ENCODE measurements at places on chromosomes 13 and 19. TPM values are rescaled to one million over a fixed set of nuclear protein-coding genes. Genes with fewer than 3 reads are reported as not detected.
A peak's percentile ranks its signal among the peaks of the same experiment; 100 is the strongest.

Gene CAPN12
- total RNA-seq = 1.6 TPM

Gene SLC5A5
- 0.18 TPM for total RNA-seq

Gene PPP2R1A
- total RNA-seq = 126 TPM

Gene C19orf81
- not detected for total RNA-seq

DNA sequence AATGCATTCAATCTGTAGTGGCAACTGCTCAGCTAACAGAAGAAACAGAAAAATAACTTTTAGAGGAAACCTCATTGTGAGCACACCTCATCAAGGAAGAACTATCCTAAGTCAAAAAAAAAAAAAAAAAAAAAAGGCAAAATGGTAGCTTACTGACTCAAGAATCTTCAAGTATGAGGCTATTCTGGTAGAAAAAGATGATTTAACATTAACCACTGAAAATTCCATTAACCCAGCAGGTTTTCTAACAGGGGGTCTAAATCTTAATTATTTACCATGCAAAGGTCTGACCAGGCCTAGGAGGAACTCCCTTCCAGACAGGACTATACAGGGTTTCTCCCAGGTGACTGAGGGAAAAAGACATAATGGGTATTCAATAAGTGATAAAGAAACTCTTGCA, 28.4 kb upstream of the ZNF83 start:
- no peaks in the 10 kb centered on the region for H3K4me1 ChIP-seq
- no peaks in the 10 kb centered on the region for H3K36me3 ChIP-seq
- no peaks in the 10 kb centered on the region for H3K27me3 ChIP-seq
- H3K4me3 ChIP-seq = no peak overlapping the region
- no peak overlapping the region for H3K27ac ChIP-seq

DNA sequence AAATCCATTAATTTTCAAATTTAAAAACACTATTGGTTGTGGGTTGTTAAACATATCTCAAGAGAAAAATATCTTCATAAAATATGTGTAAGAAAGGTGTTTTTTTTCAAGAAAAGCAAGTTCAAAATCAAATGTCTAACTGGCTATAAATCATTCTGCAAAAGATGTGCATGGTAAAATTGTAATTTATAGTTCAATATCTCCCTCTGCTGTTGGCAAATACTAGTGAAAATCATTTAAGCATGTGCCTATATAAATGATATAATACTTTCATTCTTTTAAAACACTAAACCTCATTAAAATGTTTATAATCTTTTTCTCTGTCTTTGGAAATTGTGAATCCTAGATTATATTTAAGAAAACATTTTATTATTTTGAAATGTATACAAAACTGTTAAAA, 17.2 kb upstream of the SLITRK6 start:
- no peaks in the 10 kb centered on the region for H3K4me1 ChIP-seq
- no peak overlapping the region for H3K4me3 ChIP-seq
- H3K27ac ChIP-seq = no peak overlapping the region
- H3K27me3 ChIP-seq = no peaks in the 10 kb centered on the region

- no peak overlapping the region for H3K4me3 ChIP-seq
- H3K27ac ChIP-seq = no peak overlapping the region
- no peaks in the 10 kb centered on the region for H3K36me3 ChIP-seq
- H3K4me1 ChIP-seq = peaks cover 17% of the 10 kb centered on the region
Measured at GRCh38 chr13:74438901-74439300, 304.7 kb upstream of the KLF12 start.

GRCh38 chr19:18007917-18008673, at the start of gene ARRDC2:
TSS of gene ARRDC2 (plus strand) at chr19:18008170. CDS start at chr19:18008311, 141 bp downstream.
- no peaks in the 10 kb centered on the region for H3K27me3 ChIP-seq
- H3K27ac ChIP-seq = peak within 1 kb of the TSS; percentile 94
- H3K4me3 ChIP-seq = peak within 1 kb of the TSS; percentile 39
- H3K36me3 ChIP-seq = peaks cover 17% of the 10 kb centered on the region
- peak; percentile 75 for DNase-seq

DNA sequence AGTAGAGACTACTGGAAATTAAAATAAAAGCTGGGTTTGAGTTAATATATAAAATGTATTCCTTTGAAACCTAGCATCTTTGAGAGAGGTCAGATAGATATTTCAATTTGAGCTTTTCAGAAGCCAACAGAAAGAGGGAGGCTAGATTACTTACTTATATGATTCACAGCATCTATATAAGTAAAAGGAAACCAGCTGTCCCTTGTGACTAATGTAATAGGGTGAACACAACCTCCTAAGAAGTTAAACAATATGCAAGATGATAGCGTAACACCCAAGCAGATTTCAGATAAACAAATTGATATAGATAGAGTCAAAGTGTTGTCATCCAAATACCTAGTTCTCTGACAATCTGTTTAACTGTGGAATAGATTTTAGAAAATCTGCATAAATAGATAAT, 393.5 kb upstream of the GPC6 start:
- no peak overlapping the region for H3K27ac ChIP-seq
- H3K4me1 ChIP-seq = no peaks in the 10 kb centered on the region
- DNase-seq = no peak
- no peaks in the 10 kb centered on the region for H3K27me3 ChIP-seq
- H3K36me3 ChIP-seq = no peaks in the 10 kb centered on the region

DNA sequence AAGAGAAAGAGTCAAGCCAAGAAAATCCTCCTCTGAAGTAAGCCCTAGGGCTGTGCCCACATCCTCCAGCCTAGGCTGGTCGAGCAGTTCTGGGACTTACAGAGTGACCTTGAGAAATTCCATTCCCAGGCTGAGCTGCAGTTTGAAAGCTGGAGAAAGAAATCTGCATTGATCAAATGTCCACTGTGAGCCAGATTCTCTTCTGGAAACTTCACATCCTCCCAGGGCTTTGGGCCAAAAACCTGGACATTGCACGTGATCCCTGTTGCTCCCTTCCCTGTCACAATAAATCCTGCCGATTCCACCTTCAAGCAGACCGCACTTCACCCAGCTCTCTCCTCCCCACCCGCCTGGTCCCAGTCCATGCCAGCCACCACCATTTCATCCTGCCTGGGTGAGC, 15.7 kb downstream of the TMEM143 start:
- no peak overlapping the region for H3K27ac ChIP-seq
- H3K4me3 ChIP-seq = no peak overlapping the region
- no peaks in the 10 kb centered on the region for H3K36me3 ChIP-seq

- no peak for DNase-seq
- no peaks in the 10 kb centered on the region for H3K4me1 ChIP-seq
- H3K27ac ChIP-seq = no peak overlapping the region
- no peaks in the 10 kb centered on the region for H3K36me3 ChIP-seq
Measured at GRCh38 chr19:39906820-39907611, 27.4 kb downstream of the FCGBP start.

- peaks cover 16% of the 10 kb centered on the region for H3K4me1 ChIP-seq
- H3K36me3 ChIP-seq = no peaks in the 10 kb centered on the region
- no peaks in the 10 kb centered on the region for H3K27me3 ChIP-seq
- DNase-seq = no peak
- H3K4me3 ChIP-seq = no peak overlapping the region
Measured at GRCh38 chr13:44812818-44813217, 176.5 kb downstream of the NUFIP1 start.

DNA sequence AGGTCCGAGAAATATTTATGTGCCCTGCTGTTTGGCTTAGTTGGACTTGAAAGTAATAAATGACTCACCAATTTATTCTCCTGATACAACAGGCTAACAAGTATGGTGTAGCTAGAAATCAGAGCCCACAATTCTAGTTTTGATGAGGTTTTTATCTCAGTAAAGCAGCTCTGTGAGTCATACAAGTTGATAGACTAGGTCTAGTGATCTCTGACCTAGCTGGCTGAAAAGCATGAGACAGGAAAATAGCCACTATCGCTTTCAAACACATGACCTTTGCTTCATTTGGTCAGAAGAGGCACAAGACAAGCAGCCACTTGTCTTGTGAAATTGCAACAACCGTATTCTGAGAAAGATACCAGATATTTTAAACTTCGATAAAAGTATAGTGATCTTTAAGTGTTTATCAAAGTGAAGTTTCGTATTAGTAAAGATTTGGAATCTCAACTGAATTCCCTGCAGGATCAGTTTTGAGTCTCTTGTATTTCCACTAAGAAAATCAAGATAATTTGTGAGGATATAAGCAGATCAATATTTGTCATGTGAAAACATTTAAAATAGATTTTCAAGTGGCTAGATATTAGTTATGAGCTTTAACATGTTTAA, 126.7 kb downstream of the MAB21L1 start:
- H3K36me3 ChIP-seq = no peaks in the 10 kb centered on the region
- no peak for DNase-seq
- no peak overlapping the region for H3K4me3 ChIP-seq
- no peaks in the 10 kb centered on the region for H3K27me3 ChIP-seq
- H3K4me1 ChIP-seq = no peaks in the 10 kb centered on the region

- no peak overlapping the region for H3K27ac ChIP-seq
- H3K4me1 ChIP-seq = peaks cover 4% of the 10 kb centered on the region
- H3K27me3 ChIP-seq = no peaks in the 10 kb centered on the region
- no peak for DNase-seq
Measured at GRCh38 chr19:7979011-7979410, 26.4 kb downstream of the ELAVL1 start.

- no peaks in the 10 kb centered on the region for H3K4me1 ChIP-seq
- H3K27ac ChIP-seq = no peak overlapping the region
- no peak for DNase-seq
- H3K27me3 ChIP-seq = no peaks in the 10 kb centered on the region
- no peak overlapping the region for H3K4me3 ChIP-seq
Measured at GRCh38 chr19:47891923-47892666, 6.0 kb upstream of the SULT2A1 start.

DNA sequence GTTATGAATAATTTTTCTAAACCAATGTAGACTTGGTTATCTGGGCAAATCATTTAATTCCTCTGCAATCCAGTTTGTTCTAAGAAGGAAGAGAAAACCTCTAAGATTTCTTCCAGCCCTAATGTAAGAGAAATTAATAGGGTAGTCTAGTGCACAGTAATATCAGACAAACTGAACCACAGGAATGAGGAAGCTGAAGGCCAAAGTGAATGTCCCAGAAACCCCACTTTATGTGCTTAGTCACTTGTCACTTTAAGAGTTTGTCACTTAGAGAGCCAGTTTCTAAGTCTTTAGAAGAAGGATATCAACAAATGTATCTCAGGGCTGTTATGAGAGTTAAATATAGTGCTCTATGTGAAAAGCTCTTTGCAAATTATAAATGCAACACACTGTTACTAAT, 750.6 kb downstream of the DIAPH3 start:
- no peaks in the 10 kb centered on the region for H3K36me3 ChIP-seq
- H3K4me1 ChIP-seq = no peaks in the 10 kb centered on the region
- no peak for DNase-seq
- H3K27me3 ChIP-seq = no peaks in the 10 kb centered on the region
- H3K4me3 ChIP-seq = no peak overlapping the region

- H3K4me3 ChIP-seq = no peak overlapping the region
- DNase-seq = no peak
- peaks cover 17% of the 10 kb centered on the region for H3K27me3 ChIP-seq
- peak overlapping the region; percentile 37 for H3K27ac ChIP-seq
Measured at GRCh38 chr19:8366961-8367326, 3.0 kb downstream of the ANGPTL4 start.

DNA sequence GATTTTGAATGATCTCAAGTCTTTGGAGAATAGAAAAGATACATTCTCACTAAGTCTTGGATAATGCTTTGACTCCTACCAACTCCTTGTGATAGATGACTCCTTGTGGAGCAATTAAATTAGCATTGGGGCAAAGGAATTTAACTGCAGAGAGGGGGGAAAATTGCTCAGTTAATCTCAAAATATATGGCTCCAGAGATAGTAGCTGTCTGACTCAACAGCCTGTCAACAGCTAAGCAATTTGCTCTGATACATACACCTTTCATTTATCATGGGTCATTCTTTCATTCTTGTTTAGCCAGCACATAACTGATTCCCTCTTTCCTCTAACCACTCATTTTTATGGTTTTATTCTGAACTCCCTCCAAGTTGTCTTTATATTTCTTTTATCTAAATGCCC, 225.6 kb upstream of the OBI1 start:
- H3K4me1 ChIP-seq = no peaks in the 10 kb centered on the region
- H3K36me3 ChIP-seq = no peaks in the 10 kb centered on the region
- no peak overlapping the region for H3K27ac ChIP-seq
- no peaks in the 10 kb centered on the region for H3K27me3 ChIP-seq
- no peak for DNase-seq
